ENCODE measurements at places on chromosomes 2 and 18. TPM values are rescaled to one million over a fixed set of nuclear protein-coding genes. Genes with fewer than 3 reads are reported as not detected.

DNA sequence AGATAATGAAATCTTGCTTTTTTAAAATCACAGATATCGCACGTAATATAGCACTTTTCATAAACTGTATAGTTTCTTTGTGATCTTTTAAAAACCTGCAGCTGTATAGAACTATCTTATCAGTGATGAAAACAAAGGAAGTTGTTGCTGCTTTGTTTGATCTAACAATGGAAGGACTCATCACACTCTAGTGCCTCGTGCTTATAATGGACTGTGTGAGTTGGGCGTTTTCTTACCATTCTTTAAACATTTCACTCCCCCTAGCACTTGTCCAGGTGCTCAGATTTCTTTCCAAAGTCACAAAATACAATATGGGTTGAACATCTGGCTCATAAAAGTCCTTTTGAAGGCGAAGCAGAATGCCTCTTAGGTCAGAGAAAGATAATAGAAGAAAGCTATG is 94.8 kb upstream of the SPATS2L start:
- H3K4me3 ChIP-seq = no peak overlapping the region
- DNase-seq = no peak
- no peaks in the 10 kb centered on the region for H3K36me3 ChIP-seq
- H3K4me1 ChIP-seq = no peaks in the 10 kb centered on the region
- no peak overlapping the region for H3K27ac ChIP-seq

- peak overlapping the region; percentile 88 for H3K27ac ChIP-seq
- H3K36me3 ChIP-seq = peaks cover 4% of the 10 kb centered on the region
- H3K4me3 ChIP-seq = no peak overlapping the region
Observed at GRCh38 chr2:144595279-144595678, 75.4 kb upstream of the ZEB2 start.

GRCh38 chr2:141068053-141068682 is 1062.6 kb downstream of the LRP1B start:
- no peak for DNase-seq
- H3K36me3 ChIP-seq = no peaks in the 10 kb centered on the region
- H3K4me3 ChIP-seq = no peak overlapping the region
- H3K4me1 ChIP-seq = peaks cover 7% of the 10 kb centered on the region
- H3K27ac ChIP-seq = no peak overlapping the region

GRCh38 chr2:204015118-204015843 is 78.7 kb downstream of the ICOS start:
- DNase-seq = no peak
- no peaks in the 10 kb centered on the region for H3K36me3 ChIP-seq
- H3K27ac ChIP-seq = no peak overlapping the region

The HRH4 gene
- not detected for total RNA-seq

DNA sequence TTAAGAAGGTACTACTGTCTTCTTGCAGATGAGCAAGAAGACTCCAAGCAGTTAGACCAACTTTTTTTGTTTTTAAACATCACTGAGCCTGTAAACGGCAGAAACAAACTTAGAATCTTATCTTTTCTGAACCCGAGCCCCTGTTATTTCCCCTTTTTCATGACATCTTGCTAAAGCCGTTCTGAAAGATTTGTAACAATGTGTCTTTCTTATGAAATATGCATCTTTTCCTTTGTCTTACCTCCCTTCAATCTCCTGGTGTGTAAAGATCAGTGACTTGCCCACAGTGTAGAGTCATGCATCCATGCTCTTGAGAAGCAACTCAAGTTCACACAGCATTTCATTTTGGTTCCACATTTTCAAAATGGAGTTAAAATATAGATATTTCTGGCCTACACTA is 288.8 kb upstream of the CELF4 start:
- H3K4me3 ChIP-seq = no peak overlapping the region
- no peak for DNase-seq
- no peaks in the 10 kb centered on the region for H3K27me3 ChIP-seq
- H3K27ac ChIP-seq = no peak overlapping the region
- H3K36me3 ChIP-seq = no peaks in the 10 kb centered on the region
- no peaks in the 10 kb centered on the region for H3K4me1 ChIP-seq

- no peak overlapping the region for H3K27ac ChIP-seq
- H3K4me1 ChIP-seq = peaks cover 12% of the 10 kb centered on the region
- no peaks in the 10 kb centered on the region for H3K27me3 ChIP-seq
- no peak overlapping the region for H3K4me3 ChIP-seq
- H3K36me3 ChIP-seq = peaks cover 8% of the 10 kb centered on the region
- DNase-seq = no peak
Observed at GRCh38 chr2:28673338-28673737, 78.3 kb upstream of the PPP1CB start.

The GKN2 gene
- total RNA-seq = not detected

- no peak overlapping the region for H3K4me3 ChIP-seq
- H3K4me1 ChIP-seq = peaks cover 13% of the 10 kb centered on the region
- no peaks in the 10 kb centered on the region for H3K36me3 ChIP-seq
- peaks cover 6% of the 10 kb centered on the region for H3K27me3 ChIP-seq
Observed at GRCh38 chr2:105409717-105410116, 10.9 kb upstream of the FHL2 start.

The ADGRF3 gene
- 0.83 TPM for total RNA-seq

The SNORC gene
- total RNA-seq = 4.1 TPM

DNA sequence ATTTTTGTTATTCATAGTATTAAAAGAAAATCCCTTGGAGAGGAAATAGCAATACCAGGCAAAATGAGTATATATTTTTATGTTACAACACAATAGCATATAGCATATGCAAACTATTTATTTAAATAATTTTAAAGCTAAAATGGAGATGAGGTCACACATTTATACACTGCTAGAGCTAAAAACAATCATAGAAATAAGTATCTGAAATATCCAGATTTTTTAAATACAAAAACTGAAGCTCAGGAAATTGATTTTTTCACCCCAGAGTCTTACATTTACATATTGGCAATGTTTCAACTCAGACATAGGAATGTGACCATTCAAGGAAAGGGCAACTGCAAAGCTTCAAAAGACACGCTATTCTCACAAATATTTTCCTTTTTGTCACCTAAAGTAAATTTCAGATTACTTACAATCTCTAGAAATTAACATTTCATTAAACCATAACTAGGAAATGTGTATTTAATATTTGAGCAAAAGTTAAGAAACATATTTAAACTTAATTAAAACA is 8.9 kb downstream of the TFPI start:
- no peak for DNase-seq
- no peaks in the 10 kb centered on the region for H3K27me3 ChIP-seq
- H3K36me3 ChIP-seq = peaks cover 2% of the 10 kb centered on the region
- no peak overlapping the region for H3K27ac ChIP-seq
- peaks cover 78% of the 10 kb centered on the region for H3K4me1 ChIP-seq
- H3K4me3 ChIP-seq = no peak overlapping the region

DNA sequence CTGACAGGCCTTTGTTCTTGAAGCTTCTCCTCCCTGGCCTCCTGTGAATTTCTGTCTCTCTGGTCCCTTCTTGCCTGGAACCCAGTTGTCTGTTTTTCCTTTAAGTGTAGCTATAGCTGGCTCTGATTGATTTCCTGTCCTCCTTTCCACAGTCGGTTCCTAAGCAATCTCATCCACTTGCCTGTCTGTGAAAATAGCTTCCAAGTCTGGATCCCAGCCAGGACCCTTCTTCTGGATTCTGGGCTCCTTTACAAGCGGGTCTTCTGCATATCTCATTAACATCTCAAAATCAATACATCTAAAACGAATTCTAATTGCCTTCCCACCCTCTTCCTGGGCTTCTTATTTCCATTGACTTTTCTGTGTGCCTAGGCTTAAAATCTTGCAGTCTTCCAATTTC is 124.9 kb downstream of the DAW1 start:
- peaks cover 5% of the 10 kb centered on the region for H3K27me3 ChIP-seq
- no peak overlapping the region for H3K4me3 ChIP-seq
- no peaks in the 10 kb centered on the region for H3K4me1 ChIP-seq

The CHRND gene
- not detected for total RNA-seq

DNA sequence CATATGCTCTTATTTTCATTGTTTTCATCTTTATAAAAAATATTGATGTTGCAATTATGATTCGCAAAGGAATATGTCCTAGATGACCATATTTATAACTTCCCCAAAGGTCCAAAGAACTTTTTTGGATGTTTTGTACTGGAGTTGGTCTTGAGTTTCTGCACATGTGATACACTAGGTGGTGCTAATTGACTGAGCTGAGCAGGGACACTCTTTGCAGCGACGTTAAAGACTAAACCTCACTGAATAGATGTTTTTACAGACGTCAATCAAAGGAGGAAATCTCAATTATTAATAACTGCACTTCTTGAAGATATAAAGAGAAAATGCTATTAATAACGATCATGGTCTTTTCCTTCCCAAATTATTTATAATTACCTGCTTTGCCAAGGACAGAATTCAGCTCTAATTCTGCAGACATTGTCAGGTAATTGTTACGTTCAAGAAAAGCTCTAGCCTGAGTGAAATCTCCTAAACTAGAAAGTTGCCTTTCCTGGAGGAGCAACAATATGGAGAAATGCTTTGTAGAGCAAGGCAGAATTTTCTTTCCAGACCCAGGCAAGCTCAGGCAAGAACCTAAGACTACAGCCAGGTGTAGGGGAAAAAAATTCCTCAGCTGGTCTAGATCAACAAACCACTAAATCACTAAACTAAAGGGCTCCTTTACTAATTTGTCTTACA is 119.3 kb upstream of the RBBP8 start:
- H3K4me3 ChIP-seq = no peak overlapping the region
- peaks cover 41% of the 10 kb centered on the region for H3K4me1 ChIP-seq
- DNase-seq = no peak
- peak overlapping the region; percentile 84 for H3K27ac ChIP-seq
- H3K36me3 ChIP-seq = no peaks in the 10 kb centered on the region

- DNase-seq = no peak
- H3K4me1 ChIP-seq = no peaks in the 10 kb centered on the region
- no peak overlapping the region for H3K4me3 ChIP-seq
- H3K27me3 ChIP-seq = no peaks in the 10 kb centered on the region
Observed at GRCh38 chr2:172198908-172199307, 96.2 kb upstream of the DLX2 start.

GRCh38 chr2:42841344-42841743 is 49.0 kb upstream of the HAAO start:
- H3K27ac ChIP-seq = no peak overlapping the region
- no peaks in the 10 kb centered on the region for H3K36me3 ChIP-seq
- H3K4me1 ChIP-seq = peaks cover 33% of the 10 kb centered on the region
- H3K27me3 ChIP-seq = no peaks in the 10 kb centered on the region

The ZBTB7C gene
- total RNA-seq = 9.1 TPM

GRCh38 chr2:100367163-100367562 is 44.9 kb upstream of the LONRF2 start:
- H3K4me1 ChIP-seq = no peaks in the 10 kb centered on the region
- no peak overlapping the region for H3K4me3 ChIP-seq
- DNase-seq = no peak
- peaks cover 4% of the 10 kb centered on the region for H3K27me3 ChIP-seq
- peaks cover 1% of the 10 kb centered on the region for H3K36me3 ChIP-seq

DNA sequence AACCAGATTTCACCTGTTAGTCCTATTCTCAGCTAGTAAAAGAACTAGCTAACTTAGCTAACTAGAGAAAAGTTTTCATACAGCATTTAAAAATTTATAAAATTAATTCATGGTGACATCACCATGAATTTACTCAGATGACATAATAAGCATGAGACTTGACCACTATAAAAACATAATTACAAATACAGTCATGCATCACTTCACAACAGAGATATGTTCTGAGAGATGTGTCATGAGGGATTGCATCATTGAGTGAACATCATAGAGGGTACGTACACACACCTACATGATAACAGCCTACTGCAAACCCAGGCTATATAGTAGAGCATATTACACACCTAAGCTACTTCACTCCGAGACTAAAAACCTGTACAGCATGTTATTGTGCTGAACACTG is 481.3 kb upstream of the CHAC2 start:
- no peaks in the 10 kb centered on the region for H3K27me3 ChIP-seq
- DNase-seq = no peak
- no peak overlapping the region for H3K27ac ChIP-seq
- H3K36me3 ChIP-seq = no peaks in the 10 kb centered on the region
- peaks cover 5% of the 10 kb centered on the region for H3K4me1 ChIP-seq
- H3K4me3 ChIP-seq = no peak overlapping the region

- no peaks in the 10 kb centered on the region for H3K27me3 ChIP-seq
- peak overlapping the region; percentile 3 for H3K27ac ChIP-seq
- peaks cover 36% of the 10 kb centered on the region for H3K36me3 ChIP-seq
Observed at GRCh38 chr18:36849288-36850006, 20.5 kb downstream of the KIAA1328 start.

The PCARE gene
- total RNA-seq = 0.22 TPM

GRCh38 chr2:56510610-56511009 is 326.8 kb downstream of the CCDC85A start:
- H3K4me1 ChIP-seq = no peaks in the 10 kb centered on the region
- H3K4me3 ChIP-seq = no peak overlapping the region
- H3K36me3 ChIP-seq = no peaks in the 10 kb centered on the region
- DNase-seq = no peak
- H3K27ac ChIP-seq = no peak overlapping the region

- DNase-seq = no peak
- peaks cover 37% of the 10 kb centered on the region for H3K4me1 ChIP-seq
- H3K27me3 ChIP-seq = no peaks in the 10 kb centered on the region
- no peak overlapping the region for H3K27ac ChIP-seq
Observed at GRCh38 chr2:58917596-58917995, 676.5 kb upstream of the FANCL start.

The PSME4 gene
- 68.3 TPM for total RNA-seq

- no peaks in the 10 kb centered on the region for H3K36me3 ChIP-seq
- no peak overlapping the region for H3K27ac ChIP-seq
- no peak for DNase-seq
- peaks cover 15% of the 10 kb centered on the region for H3K4me1 ChIP-seq
Observed at GRCh38 chr2:195471163-195471562, 185.9 kb upstream of the SLC39A10 start.

GRCh38 chr18:32753656-32754260 is 19.1 kb downstream of the KLHL14 start:
- peaks cover 69% of the 10 kb centered on the region for H3K27me3 ChIP-seq
- H3K27ac ChIP-seq = no peak overlapping the region
- H3K4me3 ChIP-seq = no peak overlapping the region

- H3K27ac ChIP-seq = no peak overlapping the region
- no peaks in the 10 kb centered on the region for H3K27me3 ChIP-seq
- peak overlapping the region; percentile 97 for H3K4me3 ChIP-seq
- H3K36me3 ChIP-seq = peaks cover 11% of the 10 kb centered on the region
- H3K4me1 ChIP-seq = peaks cover 42% of the 10 kb centered on the region
- DNase-seq = no peak
Observed at GRCh38 chr2:71069376-71069775, 928 bp downstream of the NAGK start.

DNA sequence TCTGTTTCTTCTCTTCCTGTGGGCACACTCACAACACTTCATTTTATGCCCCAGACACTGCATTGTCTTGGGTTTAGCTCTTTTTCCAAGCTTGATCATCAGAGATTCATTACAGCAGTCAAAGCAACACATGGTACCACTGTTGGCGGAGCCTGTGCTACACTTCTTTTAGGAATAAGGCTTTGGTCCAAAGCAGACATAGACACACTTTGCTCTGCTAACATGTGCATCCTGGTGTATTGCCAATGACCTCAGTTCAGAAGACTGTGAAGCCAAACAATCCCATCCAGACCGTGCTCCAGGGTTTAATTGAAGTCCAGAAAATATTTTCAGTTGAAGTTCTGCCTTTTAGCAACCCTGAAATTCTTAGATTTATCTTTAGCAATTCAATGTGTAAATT is 354.6 kb upstream of the RAB12 start:
- H3K27me3 ChIP-seq = no peaks in the 10 kb centered on the region
- peaks cover 3% of the 10 kb centered on the region for H3K36me3 ChIP-seq
- no peak overlapping the region for H3K4me3 ChIP-seq

GRCh38 chr2:33069894-33070651 is 123.3 kb downstream of the LTBP1 start:
- no peaks in the 10 kb centered on the region for H3K27me3 ChIP-seq
- DNase-seq = no peak
- no peak overlapping the region for H3K4me3 ChIP-seq
- peaks cover 4% of the 10 kb centered on the region for H3K36me3 ChIP-seq
- H3K27ac ChIP-seq = no peak overlapping the region

GRCh38 chr18:76547296-76547695 is 52.3 kb upstream of the ZNF516 start:
- no peak for DNase-seq
- H3K27ac ChIP-seq = no peak overlapping the region
- H3K4me3 ChIP-seq = no peak overlapping the region
- H3K27me3 ChIP-seq = no peaks in the 10 kb centered on the region

All from mesothelial cell of epicardium (in vitro differentiated cells).